CD4-positive, alpha-beta T cell treated with Interleukin-17A for 1 hour (primary cell): ENCODE measurements at places on chromosomes 7 and 10.

GRCh38 chr7:140156460-140157080 lies 20.2 kb downstream of the KDM7A start:
- no peak for DNase-seq

GRCh38 chr7:92973293-92973731 lies 136.9 kb upstream of the CDK6 start:
- DNase-seq = no peak

DNA sequence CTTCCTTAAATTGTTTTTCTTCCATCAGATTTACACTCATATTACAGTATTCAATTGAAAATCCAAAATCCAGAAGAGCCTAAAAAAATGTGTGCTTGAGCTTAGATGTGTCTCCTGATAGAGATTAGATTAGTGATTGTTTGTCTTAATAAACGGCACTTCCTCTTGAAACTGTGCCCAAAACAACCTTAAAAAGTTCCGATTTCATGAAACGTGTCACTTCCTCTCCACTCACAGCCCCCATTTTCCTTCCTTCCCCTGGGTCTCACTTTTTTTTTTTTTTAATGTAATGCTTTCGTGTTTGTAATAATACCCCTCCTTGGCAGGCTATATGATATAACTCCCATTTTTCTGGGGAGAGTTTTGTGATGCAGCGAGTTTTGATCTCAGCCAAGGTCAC lies 114.8 kb upstream of the ADO start:
- peak; percentile 64 for DNase-seq

DNA sequence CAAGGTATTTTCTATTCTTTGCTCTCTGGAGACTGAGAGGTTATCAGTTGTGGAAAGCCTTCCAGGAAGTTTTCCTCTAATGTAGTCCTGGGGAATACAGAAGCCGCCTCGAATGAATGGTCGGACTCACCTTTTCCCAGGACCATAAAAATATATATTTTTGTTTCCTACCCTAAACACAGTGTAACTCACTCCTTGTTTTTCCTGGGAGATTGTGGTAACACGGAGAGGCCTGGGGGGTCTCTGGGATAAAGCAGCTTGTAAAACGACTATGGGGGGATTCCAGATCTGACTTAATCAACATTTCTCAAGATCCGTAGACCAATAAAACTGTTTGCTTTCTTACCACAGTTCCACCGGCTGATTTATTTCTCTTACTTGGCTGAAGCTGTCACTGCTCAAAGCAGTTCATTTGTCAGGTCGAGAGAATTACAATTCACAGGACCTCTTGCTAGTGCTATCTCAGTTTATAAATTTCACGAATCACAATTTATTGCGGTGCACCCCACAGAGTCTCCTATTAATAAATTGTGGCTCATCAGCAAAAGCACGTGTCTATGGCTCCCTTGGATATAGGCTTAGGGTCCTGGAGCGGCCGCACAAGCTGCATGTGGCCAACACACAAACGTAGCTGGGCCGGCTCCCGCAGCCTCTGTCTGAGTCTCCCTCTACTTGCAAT lies 176.3 kb upstream of the BMPER start:
- DNase-seq = no peak

GRCh38 chr7:31202801-31203200 lies 137.7 kb downstream of the NEUROD6 start:
- no peak for DNase-seq

DNA sequence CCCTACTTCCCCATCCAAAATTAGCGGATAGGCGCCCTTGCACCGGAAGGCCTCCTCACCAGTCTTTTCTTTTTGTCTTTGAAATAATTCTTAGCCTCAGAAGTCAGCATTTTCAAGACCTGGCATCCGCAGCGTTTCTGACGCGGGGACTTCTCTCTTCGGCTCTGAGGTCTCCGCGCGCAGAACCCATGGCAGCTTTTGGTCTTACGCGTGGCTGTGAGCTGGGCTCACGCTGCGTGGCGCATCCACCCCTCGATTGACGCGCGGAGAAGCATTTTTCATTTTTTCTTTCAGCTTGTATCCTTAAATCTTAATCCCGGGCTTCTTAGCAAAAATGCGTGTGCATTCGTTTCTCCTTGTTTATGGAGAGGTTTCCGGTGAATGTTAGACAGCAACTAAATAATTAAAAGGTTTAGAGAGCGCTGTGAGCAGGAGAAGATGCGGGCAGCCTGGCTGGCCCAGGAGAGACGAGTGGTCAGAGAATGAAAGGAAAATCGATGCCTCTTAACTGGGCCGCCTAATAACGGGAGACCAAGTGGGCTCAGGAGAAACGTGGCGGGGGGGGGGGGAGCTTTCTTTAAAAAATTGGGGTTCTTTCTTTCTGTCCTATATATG lies 2.0 kb upstream of the GATA3 start:
- DNase-seq = no peak

GRCh38 chr10:85193796-85194195 lies 865.4 kb downstream of the CCSER2 start:
- no peak for DNase-seq

GRCh38 chr10:111107846-111108245 lies 31.0 kb downstream of the ADRA2A start:
- DNase-seq = no peak

DNA sequence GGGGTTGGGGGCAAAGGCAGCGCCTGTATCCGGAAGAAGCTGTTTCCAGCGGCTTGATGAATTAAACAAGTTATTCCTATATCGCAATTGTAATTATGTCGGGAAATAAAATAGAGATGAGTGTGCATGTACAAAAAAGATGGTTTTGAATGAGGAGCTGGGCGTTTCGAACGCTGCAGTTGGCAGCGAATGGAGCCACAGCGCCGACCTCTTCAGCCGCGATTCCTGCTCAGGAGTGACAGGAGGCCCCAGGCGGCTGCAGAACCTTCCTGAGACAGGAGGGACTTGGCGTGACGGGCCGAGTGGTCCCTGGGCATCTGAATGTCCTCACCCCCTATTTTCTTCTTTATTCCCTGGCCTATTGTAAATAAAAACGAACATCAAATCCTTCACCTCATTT lies 184.9 kb downstream of the DNAJB6 start:
- DNase-seq = no peak

DNA sequence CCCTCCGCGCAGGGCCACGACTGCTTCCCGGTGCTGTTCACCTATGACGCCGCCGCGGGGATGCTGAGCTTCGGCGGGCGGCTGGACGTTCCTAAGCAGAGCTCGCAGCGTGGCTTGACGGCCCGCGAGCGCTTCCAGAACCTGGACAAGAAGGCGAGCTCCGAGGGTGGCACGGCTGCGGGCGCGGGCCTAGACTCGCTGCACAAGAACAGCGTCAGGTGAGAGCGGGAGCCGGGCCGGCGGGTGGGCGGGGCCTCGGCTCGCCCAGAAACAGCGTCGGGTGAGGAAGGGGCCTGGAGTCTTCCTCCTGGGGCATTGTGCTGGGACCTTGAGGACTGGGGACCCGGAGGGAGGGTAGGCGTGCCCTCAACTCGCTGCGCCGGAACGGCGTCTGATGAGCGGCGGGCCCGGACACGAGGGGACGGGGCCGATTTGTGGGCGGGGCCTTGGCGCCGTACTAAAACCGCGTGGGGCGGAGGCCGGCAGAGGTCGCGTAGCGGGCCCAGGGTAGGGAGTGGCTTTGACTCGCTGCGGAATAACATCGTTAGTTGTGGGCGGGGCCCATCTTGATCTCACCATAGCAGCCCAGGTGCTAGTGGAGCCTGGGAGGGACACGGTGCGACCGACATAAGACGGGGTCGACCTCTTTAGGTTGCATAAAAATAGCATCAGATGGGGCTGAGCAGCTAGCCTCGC lies 15.6 kb downstream of the PDAP1 start:
- peak; percentile 92 for DNase-seq

GRCh38 chr10:86346799-86347665 lies 19.6 kb downstream of the GRID1 start:
- DNase-seq = no peak

- peak; percentile 72 for DNase-seq
These were observed 19.5 kb upstream of the CARD11 start for GRCh38 chr7:3063016-3063753.

- no peak for DNase-seq
These were observed 583.5 kb upstream of the MKI67 start for GRCh38 chr10:128709686-128710085.

DNA sequence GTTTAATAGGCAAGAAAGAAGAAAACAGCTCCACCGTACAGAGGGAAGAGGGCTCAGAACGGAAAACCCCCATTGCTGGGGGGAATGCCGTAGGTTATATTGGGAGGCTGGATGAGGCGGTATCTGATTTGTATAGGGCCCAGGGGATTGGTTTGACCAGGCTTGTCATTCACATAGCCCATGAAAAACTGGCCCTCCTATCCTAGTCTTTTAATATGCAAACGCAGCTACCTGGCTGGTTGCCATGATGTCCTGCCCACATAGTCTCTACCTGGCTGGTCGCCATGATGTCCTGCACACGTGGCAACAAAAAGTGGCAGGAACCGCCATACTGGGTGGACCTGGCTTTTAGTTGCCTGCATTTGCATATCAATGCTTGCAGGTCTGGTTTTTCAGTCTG lies 84.7 kb downstream of the AUTS2 start:
- no peak for DNase-seq

GRCh38 chr10:34292194-34292565 lies 522.9 kb downstream of the PARD3 start:
- DNase-seq = no peak

DNA sequence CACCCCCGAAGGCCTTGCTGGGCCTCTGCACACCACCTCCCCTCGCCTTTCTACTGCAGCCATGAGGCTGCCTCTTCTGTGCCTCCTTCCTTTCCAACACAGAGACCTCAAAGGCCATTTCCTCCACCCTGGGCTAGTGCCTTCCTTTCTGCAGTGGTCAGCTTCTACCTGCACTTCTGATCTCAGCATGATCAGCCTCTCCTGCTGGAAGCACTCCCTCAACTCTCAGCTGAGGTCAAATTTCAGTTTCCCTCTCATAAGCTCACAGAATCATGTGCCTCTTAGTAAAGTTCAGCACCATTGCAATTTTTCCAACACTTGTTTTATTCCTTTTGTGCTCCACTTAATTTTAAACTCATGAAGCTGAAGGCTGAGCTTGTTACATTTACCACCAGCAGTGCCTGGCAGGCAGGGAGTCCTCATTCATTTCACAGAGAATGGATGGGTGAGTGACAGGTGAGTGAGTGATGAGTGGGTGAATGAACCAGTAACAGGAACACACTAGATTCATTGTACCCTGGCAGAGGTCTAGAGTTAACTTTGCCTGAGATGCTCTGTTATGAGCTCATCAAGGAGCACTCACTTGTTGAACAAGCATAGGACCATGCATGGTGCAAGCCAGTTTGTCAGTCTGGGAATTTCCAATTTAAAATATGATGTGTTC lies 124.0 kb upstream of the PRSS58 start:
- DNase-seq = no peak

DNA sequence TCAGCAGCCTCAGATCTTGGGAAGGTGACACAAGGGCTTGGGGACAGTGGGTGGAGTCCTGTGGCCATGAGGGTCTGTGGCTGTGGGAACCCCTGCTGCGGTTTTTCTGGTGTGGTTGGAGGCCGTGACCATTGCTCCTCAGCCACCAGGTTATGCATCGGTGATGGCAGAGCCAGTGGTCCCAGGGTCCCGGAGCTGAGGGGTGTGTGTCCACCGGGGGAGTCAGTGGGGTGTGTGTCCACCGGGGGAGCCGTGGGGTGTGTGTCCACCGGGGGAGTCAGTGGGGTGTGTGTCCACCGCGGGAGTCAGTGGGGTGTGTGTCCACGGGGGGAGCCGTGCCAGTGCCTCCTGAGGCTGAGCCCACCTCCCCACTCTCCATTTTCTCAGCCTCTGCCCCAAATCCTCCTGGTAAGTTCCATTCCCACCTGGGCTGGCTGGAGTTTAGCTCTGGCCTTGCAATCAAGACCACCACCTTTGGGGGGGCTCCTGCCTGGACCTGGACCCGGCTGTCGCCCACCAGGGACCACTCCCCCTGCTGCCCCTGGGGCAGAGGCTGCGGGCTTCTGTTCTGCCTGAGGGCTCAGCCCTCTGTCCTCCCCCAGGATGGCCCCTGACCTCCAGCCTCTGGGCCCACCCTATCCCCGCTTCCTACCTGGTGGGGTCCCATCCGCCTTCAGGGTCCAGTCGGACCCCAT lies 143.5 kb downstream of the ELFN1 start:
- DNase-seq = no peak

- no peak for DNase-seq
These were observed 62.7 kb downstream of the LGI1 start for GRCh38 chr10:93820434-93820833.

DNA sequence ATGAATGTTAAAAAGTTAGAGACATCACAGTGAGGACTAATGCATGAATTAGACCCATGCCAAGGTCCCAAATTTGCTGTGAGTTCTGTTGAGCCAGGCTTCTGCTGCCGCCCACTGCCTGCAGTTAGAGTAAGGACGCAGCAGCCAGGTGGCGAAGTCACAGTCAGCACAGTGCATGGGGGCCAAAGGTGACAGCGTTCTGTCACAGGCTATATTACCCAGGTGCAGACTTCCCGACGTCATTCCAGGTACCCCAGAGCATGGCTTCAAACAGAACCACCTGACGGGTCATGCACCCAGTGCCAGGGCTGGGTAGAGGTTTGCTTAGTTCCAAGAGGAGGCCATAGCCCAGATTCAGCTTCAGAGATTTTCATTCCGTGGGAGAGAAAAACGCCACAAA lies 33.9 kb upstream of the HMX3 start:
- no peak for DNase-seq

- no peak for DNase-seq
These were observed 292.9 kb downstream of the PAXIP1 start for GRCh38 chr7:154709840-154710520.

DNA sequence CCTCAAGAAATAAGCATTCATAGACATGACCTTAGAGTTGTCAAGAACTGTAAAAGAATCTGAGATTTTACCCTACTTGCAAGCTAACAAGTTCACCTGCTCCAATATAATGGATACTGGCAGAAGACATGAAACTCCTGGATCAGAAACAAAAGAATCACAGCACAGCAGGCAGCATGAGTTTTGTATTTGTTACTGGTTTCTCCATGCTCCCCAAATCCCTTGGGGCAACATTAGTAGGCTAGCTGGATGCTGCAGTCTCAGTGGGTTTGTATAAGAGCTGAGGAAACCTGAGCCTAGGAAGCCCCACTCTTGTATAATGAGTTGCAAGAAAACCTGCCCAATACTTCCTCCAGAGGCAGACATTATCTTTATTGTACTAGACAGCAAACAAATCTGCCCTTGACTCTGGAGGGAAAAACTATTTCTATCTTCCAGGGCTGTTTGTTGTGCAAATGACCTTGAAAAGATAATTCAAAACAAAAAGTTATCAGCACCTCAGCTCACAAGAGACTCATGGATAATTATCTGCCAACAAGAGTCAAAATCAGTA lies 64.8 kb downstream of the ABLIM1 start:
- no peak for DNase-seq

DNA sequence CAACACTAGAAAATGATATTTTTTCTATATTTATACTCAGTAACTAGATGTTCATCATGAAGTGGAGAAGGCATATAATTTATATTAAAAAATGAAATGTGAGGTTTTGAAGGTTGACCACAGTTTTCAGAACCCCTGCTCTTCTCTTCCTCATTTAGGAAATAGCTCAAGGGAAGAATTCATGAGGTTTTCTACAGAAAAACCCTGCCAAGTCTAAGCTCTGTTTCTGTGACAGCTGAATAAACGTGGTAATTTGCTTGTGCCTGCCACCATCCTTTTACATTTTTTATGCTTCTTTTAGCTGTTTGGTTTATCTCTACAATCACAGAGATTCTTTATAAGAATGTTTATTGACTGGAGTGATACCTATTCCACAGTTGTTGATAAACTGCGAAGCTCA lies 630.3 kb upstream of the POT1 start:
- no peak for DNase-seq
